ENCODE measurements at places on chromosomes 7 and 10.

DNA sequence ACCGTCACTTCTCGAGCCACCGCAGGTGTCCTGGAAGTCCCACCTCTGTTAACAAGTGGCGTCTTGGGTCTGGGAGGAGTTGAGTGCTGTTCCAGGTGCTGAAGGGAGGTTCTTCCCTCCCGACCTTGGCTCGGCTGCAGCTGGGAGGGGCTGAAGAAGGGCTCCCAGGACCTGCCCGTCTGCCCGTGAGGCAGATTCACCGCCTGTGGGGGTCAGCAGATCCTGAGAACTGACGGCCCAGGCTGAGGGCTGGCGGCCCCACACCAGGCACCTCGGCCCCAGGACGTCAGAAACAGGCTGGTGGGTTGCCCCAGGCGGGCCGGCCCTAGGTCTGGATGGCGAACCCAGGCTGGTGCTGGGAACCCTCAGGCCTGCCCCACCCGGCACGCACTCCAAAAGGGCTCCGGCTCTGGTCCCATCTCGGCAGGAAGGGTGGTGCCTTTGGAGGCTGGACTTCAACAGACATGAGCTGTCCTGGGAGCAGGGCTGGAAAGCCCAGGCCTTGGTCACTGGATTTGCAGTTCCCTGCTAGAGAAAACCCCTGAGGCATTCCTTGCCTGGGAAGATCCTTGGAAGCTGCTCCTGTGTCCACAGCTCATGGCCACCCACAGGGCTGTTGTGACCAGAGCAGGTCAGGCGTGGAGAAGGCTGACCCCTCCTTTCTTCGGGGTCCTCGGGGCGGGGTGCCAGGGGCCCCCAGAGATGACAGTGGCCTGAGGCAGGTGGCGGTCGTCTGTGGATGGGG lies 42.6 kb upstream of the CFAP46 start:
- no peak for DNase-seq

DNA sequence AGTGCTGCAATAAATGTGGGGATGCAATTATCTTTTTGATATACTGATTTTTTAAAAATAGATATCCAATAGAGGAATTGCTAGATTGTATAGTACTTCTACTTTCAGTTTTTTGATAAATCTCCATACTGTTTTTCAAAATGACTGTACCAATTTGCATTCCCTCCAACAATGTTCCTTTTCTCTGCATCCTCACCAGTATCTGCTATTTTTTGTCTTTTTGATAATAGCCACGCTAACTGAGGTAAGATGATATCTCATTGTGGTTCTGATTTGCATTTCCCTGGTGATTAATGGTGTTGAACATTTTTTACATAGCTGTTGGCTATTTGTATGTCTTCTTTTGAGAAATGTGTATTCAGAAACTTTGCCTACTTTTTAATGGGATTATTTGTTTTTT lies 217.7 kb upstream of the MTPN start:
- no peak for DNase-seq

GRCh38 chr10:24113901-24114300 lies 95.0 kb upstream of the KIAA1217 start:
- DNase-seq, result no peak

DNA sequence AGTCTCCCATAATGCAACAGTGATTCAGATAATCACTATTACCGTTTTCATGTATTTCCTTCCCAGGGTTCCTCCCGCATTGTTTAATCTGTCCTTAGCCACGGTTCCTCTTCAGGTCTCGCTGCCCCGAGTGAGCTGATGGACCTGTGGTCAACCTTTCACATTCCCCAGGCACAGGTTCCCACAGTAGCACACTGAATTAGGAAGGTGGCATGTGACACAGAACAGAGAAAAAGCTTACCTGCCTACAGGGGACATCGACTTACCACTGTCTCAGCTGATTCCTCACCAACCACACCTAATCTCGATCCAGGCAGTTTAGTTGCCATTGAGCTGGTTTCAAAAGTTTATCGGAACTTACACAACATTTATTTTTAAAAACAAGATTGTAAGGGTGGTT lies 72.2 kb downstream of the MTURN start:
- no peak for DNase-seq

- DNase-seq, result no peak
These were observed 12.5 kb upstream of the CALU start for GRCh38 chr7:128726737-128727072.

GRCh38 chr7:45624392-45624760 lies 50.2 kb downstream of the ADCY1 start:
- DNase-seq, result no peak

GRCh38 chr7:39651265-39651664 lies 27.9 kb downstream of the RALA start:
- DNase-seq, result no peak

DNA sequence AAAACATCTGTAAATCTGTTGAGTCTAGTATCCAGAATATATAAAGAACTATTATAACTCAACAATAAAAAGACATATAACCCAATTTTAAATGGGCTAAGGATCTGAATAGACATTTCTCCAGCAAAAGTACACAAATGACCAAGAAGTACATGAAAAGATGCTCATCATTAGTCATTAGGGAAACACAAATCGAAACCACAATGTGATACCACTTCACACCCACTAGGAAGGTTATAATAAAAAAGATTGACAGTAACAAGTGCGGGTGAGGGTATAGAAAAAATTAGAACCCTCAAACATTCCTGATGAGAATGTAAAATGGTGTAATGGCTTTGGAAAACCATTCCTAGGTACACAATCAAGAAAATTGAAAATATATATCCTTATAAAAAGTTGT lies 4.1 kb downstream of the XPNPEP1 start:
- DNase-seq, result no peak

GRCh38 chr7:139726485-139726869 lies 51.3 kb downstream of the HIPK2 start:
- DNase-seq, result no peak

- no peak for DNase-seq
These were observed 29.5 kb downstream of the APBB1IP start for GRCh38 chr10:26467639-26468038.

- DNase-seq, result no peak
These were observed 21.8 kb downstream of the MRPS24 start for GRCh38 chr7:43847496-43847895.

GRCh38 chr10:86252079-86252478 lies 114.5 kb downstream of the GRID1 start:
- no peak for DNase-seq

- no peak for DNase-seq
These were observed 236.6 kb downstream of the PTPRN2 start for GRCh38 chr7:158351051-158351450.

- DNase-seq, result no peak
These were observed 2.6 kb downstream of the GOLGA7B start for GRCh38 chr10:97852277-97852676.

DNA sequence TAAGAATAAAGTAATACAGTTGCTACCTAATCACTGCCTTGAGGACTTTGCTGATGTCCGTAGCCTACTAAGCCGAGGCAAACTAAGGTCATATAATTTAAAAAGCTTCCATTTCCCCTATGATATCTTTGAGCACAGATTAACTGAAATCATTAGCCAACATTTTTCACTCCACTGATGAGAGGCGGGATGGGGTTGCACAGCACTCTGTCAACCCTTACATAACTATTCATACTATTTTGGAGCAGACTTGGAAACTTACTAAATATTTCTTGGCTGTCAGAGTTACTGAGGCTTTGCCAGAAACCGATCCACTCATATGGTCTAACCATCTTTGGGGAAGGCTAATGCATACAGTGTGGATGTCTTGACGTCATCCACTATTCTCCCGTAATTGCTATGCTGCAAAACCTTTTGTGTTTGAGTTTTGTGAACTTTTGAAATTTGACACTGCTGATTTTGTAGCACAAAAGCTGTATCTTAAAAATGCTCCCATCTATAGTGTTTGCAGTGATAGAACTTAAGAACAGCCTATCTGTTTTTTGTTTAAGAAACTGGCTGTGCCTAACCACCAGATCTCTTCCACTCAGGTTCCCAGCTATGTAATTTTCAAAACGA lies 248.7 kb downstream of the TSPAN12 start:
- DNase-seq, result no peak

- DNase-seq, result no peak
These were observed 74.6 kb downstream of the SH2D4B start for GRCh38 chr10:80612261-80612660.

GRCh38 chr7:135454060-135454459 lies 55.8 kb downstream of the CNOT4 start:
- no peak for DNase-seq

DNA sequence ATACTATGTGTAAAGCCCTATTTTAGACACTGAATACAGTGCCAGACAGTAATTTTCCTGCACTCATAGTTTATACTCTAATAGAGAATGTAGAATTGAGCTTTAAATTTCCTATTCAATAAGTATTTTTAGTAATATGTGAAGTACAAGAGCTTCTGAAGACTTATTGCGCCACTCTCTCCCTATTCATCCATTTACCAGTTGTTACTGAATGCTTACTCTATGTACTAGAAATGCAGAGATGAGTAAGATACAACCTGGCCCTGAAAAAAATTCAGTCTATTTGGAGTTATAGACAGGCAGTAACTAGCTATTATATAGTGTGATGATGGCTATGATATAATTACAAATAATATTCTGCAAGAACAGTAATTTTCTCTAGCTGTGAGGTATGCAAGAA lies 98.8 kb downstream of the ADK start:
- no peak for DNase-seq

- DNase-seq, result no peak
These were observed 78.4 kb upstream of the GSDME start for GRCh38 chr7:24835643-24836042.

DNA sequence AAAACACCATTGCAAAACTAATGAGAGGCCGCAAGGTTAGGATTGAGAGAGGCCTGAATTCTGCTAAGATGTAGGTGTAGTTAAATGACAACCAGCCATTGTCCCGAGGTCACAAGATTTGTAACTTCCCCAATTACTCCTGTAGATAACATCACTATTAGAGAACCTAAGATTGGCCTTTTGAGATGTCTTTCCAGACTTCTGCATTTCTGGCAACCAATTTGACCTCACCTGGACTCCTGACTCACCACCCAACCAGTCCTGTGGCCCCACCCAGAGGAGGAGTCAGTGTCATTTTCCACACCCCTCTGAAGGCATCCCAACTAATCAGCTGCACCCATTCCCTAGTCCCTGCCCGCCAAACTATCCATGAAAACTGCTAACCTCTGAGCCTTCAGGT lies 115.7 kb downstream of the PRKAG2 start:
- DNase-seq, result no peak
